GOT3 (cell line): ENCODE measurements at places on chromosomes 11 and 22.

DNA sequence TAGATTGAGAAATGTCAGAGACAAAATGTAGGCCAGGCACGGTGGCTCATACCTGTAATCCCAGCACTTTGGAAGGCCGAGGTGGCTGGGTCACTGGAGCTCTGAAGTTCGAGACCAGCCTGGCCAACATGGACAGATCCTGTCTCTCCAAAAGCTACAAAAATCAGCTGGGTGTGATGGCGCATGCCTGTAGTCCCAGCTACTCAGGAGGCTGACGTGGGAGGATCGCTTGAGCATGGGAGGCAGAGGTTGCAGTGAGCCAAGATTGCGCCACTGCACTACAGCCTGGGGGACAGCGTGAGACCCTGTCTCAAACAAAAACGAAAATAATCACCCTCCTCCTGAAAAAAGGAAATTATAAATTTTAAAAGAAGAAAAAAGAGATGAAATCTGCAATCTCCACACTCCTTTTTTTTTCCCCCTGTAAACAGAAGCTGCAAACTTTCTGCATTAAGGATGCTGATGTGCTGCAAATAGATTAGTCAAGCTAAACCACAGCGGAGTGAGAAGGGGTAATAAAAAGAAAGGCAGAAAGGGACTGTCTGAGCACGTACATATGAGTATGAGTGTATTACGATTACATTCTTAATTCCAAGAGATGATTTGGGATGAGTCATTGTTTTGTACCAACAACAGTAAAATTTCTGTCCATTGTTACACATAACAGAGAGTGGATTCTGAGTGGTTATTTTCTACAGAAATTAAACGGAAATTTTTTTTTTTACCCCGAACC, 87.3 kb downstream of the SIK3 start:
- no peak for DNase-seq

- no peak for DNase-seq
These were observed 2.3 kb downstream of the MN1 start for GRCh38 chr22:27799015-27799826.

DNA sequence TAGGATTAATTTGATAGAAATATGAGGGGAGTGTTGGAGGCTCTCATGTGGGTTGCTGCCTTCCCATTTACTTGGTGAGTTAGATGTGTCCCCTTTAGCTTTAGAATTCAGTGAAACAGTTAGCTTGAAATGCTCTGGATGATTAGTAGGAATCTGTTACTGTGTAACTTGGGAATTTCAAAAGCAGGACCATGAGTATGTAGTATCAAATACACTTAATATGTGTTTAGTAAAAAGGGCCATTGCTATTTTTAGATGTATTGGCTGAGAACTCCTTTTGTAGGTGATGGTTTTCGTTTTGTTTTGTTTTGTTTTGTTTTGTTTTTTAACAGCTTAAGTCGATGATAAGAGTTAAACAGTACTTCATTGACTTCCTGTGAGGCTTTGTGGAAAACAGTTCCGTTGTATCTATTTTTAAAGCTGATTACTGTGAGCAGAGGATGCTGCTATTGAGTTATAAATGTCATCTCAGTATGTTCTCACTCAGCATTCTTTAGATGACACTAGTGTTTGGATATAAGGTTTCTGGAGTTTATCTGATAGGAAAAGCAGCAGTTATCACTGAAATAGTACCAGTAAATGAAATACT, 53.5 kb downstream of the MCAM start:
- no peak for DNase-seq

- no peak for DNase-seq
These were observed 36.9 kb downstream of the GGTLC2 start for GRCh38 chr22:22681221-22681739.

DNA sequence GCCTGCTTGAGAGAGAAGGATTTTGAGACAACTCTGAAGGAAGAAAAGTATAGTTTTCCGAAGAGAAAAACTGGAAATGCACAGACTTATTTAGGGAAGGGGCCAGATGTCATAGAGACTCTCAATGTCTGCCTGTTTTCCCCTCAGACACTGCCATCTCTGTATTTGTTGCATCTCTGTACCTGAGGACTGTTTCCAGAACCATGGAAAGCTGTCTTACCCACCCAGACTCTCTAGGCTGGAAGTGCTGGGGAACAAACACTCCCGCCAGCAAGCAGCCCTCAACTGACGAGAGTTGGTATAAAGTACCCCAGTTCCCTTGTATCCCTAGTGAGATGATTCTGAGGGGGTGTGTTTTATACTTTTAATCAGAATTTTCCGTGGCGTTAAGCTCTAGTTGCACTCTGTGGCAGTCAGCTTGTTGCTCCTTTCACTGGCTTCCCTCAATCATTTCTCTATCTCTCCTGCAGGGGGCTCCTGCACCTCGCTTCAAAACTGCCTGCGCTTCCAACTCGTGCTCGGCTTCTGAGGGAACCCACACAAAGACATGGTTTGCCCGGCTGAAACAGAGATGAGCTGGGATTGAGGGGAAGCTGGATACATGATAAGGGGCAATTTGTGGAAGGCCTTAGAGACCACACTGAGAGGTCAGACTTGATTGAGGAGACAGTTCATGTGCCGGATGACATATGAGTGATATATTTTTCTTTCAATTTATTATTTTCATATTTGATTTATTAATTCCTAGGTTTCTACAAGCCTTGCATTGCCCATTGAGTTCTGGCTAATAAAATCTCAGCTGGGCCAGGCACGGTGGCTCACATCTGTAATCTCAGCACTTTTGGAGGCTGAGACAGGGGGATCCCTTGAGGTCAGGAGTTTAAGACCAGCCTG, 36.9 kb upstream of the CLPB start:
- peak; percentile 12 for DNase-seq
